Fibroblast of skin of right biceps (primary cell): ENCODE measurements at places on chromosomes 13 and 19.

GRCh38 chr13:33367926-33368325 is 82.4 kb upstream of the STARD13 start:
- no peak for DNase-seq

GRCh38 chr13:23558675-23559536 is 11.3 kb upstream of the TNFRSF19 start:
- DNase-seq, result peak; percentile 93

DNA sequence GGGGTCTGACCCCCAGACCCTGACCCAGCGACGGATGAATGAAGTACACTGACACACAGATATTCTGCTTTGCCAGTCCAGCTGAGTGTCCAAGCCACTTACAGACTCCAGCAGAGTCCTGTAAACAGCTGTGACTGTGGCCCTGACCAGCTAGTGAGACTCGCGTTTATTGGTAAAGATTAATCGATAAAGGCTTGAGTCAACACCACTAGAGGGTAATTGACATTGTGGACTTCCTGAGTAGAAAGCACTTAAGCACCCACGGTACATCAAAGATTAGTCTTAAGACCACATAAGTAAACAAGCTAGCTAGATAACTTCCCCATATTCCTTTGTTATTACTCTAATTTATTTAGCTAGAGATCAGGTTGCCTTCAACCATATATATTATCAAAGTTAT is 146.0 kb downstream of the OXGR1 start:
- DNase-seq, result no peak

DNA sequence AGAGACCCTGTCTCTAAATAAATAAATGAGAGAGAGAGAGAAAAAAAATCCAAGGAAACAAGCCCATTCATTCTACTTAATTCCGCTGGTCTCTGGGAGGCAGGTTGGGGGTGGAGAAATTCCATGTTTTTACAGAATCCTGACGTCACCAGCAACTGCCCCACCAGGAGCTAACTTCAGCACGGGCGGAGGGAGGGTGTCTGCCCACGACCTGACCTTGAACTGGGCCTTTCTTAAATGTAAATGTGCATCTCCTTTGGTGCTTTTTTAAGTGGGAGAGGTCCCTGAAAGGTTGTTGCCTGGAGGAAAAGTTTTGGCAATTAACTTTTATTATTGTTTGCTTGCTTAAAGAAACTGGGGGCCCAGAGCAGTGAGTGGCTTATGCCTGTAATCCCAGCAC is 15.5 kb downstream of the KLF2 start:
- peak; percentile 61 for DNase-seq

DNA sequence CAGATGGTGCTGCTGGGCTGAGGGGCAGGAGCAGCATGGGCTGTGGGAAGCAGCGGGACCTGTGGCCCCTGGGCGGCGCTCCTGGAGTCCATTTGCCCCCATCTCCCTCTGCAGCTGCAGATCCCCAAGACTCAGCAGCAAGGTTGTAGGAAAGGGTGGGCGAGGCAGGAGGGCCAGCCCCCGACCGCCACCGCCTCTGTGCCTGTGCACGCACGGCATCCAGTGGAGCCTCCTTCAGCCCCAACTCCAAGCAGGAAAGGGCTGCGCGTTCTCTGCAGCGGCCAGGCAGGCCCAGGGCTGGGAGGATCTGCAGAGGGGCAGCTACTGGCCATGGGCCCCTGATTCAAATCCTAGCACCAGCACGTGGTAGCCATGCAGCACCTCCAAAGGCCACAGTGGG is 20.8 kb downstream of the DPF1 start:
- DNase-seq, result no peak
